Pulmonary artery endothelial cell (primary cell): ENCODE measurements at places on chromosomes 12 and 14.

GRCh38 chr12:42143452-42144157 lies 1.1 kb downstream of the GXYLT1 start:
- DNase-seq, result no peak

DNA sequence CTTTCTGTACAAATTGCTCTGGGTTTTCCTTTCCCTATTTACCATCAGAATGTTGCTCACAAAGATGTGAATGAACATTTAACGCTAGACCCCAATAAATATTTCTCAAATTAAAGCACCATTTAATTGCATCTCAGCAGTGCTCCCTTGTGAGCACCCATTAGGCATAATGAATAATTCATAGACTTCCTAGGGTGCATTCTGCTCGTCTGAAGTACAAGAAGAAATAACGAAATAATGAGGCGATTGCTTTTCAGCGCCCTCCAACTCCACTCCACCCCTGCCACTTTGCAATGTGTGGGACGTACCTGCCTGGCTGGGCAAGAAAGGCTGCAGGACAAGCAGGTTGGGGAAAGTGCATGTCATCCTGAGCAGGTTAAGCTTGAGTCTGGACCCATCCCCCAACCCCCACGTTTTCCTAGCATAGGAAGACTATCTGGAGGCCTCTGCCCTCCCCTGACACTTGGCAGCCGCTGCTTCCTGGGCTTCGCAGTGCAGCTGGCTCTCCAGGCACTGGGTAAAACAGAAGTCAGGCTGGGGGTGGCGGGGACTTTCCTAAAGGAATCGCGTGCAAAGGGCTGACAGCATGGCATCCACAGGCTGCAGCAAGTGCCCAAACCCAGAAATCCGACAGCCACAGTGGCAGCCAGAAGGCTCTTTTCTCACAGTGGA lies 253.7 kb downstream of the DUSP6 start:
- no peak for DNase-seq

- no peak for DNase-seq
Observed at GRCh38 chr12:117439531-117440001, 78.1 kb upstream of the NOS1 start.

GRCh38 chr14:74314576-74314975 lies 11.8 kb upstream of the ABCD4 start:
- DNase-seq, result no peak

DNA sequence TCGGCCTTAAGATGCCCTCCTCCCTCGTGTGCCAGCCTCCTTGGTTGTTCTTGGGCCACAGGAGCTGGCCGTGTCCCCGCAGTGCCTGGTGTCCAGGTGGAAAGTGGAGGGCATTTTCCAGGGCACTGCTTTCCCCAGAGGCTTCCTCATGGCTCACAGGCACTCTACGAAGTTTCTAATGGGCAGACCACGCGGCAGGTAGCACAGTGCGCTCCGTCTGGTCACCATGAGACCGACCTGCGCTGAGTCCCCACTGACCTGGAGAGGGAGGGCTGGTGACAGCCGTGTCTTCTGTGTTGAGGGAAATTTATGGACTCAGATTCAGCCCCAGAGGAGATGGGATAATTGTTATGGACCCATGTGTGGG lies 186.3 kb downstream of the ADGRD1 start:
- no peak for DNase-seq

DNA sequence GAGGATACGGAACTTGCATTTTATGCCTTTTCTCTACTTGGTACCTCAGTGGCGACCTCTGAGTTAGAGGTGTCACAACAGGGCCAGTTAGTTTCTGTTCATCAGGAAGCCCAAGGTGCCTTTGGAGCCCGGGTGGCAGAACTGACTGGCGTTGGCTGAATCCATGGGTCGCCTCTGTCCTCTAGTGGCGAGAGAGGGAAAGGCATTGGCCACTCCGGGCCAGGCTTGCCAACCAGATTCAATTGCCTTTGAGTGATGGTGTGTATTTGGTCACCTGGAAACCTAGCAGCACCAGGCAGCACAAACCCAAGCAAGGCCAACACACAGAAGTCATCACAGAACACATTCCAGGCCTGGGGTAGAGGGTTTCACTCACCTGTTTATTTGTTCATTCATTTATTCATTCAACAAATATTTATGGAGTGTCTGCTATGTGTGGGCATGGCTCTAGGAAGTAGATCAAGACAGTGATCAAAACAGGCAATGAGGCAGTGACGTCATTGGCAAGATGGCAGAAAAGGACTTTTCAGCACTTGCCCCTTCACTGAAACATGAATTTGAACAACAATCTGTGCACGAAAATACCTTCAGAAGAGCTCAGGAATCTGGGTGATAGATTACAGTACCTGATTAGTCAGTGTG lies 40.5 kb upstream of the KCNA5 start:
- no peak for DNase-seq

DNA sequence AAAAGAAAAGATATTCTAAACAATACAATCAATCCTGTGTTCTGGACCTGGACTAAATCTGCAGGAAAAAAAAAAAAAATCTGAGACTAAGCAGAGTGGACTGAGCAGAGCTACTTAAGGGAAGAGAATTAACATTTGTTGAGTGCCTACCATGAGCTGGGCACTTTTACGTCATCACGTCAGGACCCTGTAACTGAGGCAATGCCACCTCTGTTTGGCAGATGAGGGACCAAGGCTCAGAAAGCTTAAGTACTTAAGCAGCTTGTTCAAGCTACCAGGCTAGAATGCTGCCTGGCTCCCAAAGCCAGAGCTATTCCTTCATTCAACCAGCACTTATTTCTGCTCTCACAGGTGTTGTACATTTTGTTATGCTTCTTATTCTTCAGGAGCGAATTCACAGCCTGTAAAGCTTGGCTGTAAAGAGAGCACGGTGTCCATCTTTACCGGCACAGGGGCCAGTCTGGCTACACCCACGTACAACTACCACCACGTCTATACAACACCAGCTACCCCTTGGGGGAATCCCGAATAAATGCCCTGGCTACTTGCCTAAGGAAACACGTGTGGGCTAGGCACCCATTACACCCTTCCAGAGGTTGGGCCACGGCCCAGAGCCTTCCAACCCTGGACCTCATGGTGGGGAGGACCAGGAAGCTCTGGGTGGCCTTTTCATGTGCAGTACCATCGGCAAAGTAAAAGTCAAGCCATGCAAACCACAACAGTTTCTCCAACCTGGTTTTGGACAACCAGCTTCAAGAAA lies 27.0 kb downstream of the TMCC3 start:
- no peak for DNase-seq

- DNase-seq, result no peak
Observed at GRCh38 chr12:43261701-43262100, 290.3 kb downstream of the ADAMTS20 start.

DNA sequence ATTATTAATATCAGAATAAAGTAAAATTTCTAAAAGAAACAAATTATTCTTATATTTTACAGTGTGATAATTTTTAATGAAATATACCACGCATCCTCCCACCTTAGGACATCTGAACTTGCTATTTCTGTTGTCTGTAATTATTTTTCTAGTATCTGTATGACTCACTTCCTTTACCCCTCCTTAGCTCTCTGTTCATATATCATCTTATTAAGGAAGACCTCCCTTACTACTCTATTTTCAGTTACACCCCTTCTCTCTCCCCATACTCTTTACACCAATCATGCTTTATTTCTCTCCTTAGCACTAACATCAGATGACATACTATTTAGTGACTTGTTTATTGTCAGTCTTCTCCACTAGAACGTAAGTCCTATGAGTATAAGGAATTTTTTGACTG lies 34.2 kb upstream of the C12orf50 start:
- no peak for DNase-seq

DNA sequence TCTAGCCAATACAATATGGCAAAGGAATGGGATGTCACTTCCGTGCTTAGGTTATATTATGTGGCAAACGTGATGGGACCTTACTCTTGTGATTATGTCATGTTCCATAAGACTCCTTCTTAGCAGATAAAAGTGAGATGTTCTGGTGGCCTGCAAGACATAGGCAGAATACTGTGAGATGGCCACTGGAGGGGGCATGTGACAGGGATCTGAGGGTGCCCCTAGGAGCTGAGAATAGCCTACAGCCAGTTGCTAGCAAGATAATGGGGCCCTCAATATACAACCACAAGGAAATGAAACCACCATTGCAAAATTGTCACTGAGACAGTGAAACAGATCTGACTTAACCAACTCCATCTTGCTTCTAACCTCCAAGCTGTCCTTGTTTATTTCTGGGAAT lies 151.4 kb upstream of the SSTR1 start:
- DNase-seq, result no peak

- no peak for DNase-seq
Observed at GRCh38 chr12:70643939-70644338, 6.7 kb upstream of the PTPRB start.

DNA sequence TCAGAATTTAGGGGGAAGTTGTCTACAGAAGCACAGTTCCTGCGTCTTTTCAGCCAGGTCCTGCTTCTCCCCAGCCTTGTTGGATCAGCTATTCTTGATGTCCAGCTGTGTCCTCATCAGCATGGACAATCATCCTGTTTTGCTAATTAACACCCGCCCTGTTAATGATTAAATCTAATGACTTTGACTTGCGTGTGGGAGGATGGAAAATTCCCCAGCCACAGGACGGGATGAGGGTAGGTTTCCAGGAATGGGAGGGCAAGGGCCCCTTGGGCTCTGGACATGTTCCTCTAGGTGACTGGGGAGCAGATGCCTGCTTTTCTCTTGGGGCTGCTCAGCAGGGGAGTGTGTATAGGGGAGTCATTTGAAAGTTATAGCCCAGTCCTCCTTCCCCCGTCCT lies 5.3 kb upstream of the PPP1R1A start:
- no peak for DNase-seq

GRCh38 chr12:57632958-57633840 lies at the start of gene B4GALNT1:
TSS of gene B4GALNT1 (minus strand) at chr12:57633201. CDS start at chr12:57632132, 1,069 bp downstream.
- no peak for DNase-seq

GRCh38 chr12:89517720-89518119 lies 6.9 kb downstream of the GALNT4 start:
- no peak for DNase-seq

DNA sequence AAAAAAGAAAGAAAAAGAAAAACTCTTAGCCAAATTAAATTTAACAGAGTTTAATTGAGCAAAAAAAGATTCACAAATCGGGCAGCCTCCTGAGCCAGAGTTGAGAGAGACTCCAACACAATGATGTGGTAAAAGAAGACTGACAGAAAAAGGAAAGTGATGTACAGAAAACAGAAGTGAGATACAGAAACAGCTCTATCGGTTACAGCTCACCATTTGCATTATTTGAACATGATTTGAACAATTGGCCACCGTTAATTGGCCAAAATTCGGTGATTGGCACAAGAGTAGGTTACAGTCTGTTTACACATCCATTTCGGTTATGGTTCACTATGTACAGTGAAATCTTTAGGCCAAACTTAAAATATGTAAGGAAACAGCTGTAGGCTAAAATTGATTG lies 117.7 kb downstream of the SPTSSA start:
- no peak for DNase-seq

DNA sequence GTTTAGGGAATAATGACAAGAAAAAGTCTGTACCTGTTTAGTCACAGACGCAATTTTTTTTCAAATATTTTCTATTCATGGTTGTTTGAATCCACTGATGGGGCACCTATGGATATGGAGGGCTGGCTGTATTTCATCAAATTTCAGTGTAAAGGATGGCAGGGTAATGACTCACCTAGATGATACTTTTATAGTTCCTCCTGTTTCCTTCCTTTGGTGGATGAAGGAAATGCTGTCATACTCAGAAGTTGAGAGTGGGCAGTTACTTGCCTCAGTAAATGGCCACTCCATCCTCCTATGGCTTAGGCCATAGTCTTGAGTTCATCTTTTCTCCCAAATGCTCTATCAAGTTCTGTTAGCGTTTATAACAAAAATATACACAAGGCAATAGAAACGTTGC lies 18.9 kb upstream of the C12orf71 start:
- no peak for DNase-seq

DNA sequence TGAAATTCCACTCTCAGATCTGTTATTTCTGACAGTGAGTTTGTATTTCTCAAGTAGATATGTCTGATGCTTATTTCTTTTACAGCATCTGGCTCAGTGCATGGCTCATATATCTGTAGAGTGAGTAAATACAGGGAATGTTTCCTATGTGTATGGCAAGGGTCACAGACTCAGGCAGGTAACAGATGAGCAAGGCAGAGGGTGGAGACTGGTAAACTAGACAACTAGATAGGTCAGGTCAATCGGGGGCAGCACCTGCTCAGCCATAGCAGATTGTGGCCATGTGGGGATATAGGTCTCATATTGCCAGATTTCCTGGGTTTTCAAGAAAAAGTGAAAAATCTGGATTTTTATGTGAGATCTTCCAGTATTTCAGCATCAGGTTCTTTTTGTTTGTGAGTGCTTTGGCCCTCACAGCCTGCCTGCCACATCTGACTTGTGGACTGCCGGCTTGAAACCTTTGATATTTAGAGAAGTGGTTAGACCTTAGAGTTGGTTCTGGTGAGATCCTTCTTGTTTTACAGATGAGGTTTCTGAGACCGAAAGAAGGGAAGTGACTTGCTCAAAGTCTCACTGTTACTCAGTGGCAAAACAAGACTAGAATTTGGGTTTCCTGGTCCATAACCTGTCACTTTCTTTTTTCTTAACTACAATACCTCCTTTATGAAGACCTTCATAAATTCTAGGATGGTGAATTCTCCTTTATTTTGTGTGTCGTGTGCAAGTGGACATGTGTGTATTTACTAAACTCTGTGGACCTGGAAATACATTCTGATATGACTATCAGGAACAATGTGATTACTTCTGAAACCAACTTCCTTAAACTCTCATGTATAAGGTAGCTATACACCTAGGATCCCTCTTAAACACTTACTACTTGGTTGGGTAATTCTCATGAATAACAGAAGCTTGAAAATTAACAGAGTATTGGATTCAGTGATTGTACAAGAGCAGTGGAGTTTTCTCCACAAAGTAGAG lies 34.4 kb downstream of the PROX2 start:
- no peak for DNase-seq

- DNase-seq, result no peak
Observed at GRCh38 chr12:111056618-111057521, 136.5 kb upstream of the MYL2 start.

DNA sequence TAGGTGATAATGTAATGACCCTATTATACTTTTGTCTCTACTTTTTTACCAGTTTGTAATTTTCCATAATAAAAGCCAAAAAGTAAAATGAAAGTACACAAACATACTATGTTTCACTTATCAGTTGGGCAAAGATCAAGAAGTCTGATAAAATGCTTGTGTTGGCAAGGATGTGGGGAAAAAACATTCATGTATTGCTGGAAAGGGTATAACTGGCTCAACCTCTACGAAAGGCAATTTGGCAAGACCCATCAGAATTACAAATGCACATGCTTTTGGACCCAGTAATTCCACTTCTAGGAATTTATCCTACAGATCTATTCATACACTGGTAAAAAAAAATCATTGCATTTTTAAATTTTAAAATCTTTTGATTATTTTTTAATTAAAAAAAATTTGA lies 68.0 kb downstream of the SPTB start:
- DNase-seq, result no peak

- DNase-seq, result no peak
Observed at GRCh38 chr14:55715889-55716288, 135.9 kb downstream of the KTN1 start.

DNA sequence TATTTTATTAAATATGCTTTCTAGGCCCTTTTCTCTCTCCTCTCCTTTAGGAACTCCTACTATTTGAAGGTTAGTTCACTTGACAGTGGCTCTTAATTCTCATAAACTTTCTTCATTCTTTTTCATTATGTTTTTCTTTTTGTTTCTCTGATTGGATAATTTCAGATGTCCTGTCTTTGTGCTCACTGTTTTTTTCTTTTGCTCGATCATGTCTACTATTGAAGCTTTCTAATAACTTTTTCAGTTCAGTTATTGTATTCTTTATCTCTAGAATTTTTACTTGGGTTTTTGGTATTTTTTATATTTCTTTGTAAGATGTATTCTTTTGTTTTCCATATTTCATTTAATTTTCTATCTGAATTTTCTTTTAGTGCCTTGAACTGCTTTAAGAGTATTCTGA lies 215.0 kb downstream of the PLCZ1 start:
- no peak for DNase-seq
